ENCODE measurements at places on chromosomes 1 and 21.

- no peak for DNase-seq
Observed at GRCh38 chr1:115728341-115728740, 40.2 kb downstream of the CASQ2 start.

- DNase-seq: no peak
Observed at GRCh38 chr21:44370786-44371410, 17.5 kb downstream of the TRPM2 start.

DNA sequence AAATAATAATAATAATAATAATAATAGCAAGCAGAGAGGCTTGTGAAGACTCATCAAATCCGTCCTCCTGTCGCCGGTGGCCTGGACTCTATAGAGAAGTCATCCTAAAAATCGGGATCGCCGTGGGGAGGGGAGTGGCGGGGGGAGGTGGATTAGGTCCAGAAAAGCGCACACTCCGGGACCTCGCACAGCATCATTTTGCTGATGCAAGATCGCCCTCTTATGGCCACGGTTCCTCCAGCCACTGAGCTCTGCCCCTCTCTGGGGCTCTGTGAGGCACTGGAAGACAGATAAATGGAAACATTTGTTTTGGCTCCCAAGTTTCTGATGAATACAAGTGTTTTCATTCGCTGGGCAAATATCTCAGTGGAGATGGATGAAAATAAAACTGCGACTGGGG, 612.0 kb downstream of the MATN1 start:
- DNase-seq: no peak

DNA sequence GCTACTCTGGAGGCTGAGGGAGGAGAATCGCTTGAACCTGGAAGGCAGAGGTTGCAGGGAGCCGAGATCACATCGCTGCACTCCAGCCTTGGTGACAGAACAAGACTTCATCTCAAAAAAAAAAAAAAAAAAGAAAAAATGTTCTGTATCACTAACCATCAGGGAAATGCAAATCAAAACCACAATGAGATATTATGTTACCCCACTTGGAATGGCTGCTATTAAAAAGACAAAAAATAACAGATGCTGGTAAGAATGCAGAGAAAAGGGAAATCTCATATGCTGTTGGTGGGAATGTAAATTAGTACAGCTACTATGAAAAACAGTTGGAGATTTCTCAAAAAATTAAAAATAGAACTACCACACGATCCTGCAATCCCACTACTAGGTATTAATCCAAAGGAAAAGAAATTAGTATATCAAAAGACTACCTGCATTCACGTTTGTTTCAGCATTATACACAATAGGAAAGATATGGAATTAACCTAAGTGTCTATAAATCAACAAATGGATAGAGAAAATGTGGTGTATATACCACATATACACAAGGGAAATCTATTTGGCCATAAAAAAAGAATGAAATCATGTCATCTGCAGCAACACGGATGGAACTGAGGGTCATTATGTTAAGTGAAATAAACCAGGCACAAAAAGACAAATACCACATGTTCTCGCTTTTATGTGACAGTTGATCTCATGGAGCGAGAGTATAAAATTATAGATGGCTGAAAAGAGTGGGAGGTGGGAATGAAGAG, 62.6 kb downstream of the ABL2 start:
- DNase-seq: no peak

DNA sequence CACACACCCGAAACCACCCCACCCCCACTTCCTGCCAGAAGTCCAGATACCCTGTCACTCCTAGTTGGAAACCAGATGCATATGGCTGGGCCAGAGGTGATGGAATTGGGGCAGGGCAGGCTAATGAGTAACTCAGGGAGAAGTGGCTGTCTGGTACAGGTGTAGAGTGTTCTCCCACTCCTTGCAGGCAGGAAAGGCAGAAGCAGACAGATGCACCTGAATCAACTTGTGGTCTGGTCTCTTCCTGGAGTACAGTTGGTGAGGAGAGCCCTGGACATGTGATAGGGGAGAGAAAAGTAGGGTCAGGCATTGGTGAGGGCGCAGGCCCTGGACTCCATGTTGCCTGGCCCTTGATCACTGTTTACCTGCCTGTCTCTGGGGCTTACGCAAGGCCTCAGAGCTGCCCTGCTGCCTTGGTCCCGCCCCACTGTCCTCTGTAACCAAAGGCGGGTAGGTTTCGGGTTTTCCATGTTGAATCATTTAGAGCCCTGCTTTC, 2.5 kb downstream of the CGN start:
- no peak for DNase-seq
